ENCODE measurements at places on chromosomes 5 and 9. TPM values are rescaled to one million over a fixed set of nuclear protein-coding genes. Genes with fewer than 3 reads are reported as not detected.

DNA sequence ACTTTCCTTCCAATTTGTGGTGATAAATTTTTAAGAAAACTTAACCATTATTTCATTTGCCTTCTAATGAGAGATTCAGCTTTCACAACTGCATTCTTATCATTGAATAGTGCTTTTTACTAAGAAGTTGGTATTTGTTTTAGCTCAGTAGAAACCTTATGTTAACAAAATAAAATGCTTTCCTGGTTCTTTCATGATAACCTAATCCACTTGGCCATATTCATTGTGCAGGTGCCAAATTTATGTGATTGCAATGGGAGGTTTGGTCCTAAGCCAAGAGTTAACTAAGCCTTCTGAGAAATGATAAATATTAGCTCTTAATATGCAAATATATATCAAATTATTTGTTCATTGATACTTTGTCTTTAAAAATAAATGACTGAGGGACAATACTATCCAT, 141.1 kb upstream of the TLE4 start:
- H3K36me3 ChIP-seq: no peaks in the 10 kb centered on the region
- H3K27ac ChIP-seq: no peak overlapping the region
- DNase-seq: no peak
- H3K27me3 ChIP-seq: no peaks in the 10 kb centered on the region
- no peak overlapping the region for H3K4me3 ChIP-seq

GRCh38 chr5:17167171-17167891, 50.1 kb upstream of the BASP1 start:
- no peak overlapping the region for H3K27ac ChIP-seq
- H3K4me3 ChIP-seq: no peak overlapping the region
- H3K36me3 ChIP-seq: no peaks in the 10 kb centered on the region
- peaks cover 6% of the 10 kb centered on the region for H3K4me1 ChIP-seq

DNA sequence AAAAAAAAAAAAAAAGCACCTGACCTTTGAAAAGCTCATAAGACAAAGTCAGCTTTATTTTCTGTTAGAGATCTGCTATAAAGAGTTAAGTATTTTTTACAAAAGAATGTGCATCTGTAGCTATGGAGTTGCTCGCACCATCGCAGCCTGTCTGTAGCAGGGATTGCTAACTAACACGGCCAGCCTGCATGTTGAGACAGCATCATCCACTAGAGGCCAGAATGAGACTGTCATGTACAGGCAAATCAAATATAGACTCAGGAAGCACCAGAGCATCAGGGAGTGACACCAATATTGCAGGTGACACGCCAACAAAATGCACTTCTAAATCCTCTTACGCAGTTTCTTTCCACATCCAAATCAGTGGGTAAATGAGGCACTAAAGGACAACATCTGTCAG, 136.3 kb upstream of the RASEF start:
- DNase-seq: no peak
- H3K4me3 ChIP-seq: no peak overlapping the region
- H3K36me3 ChIP-seq: no peaks in the 10 kb centered on the region
- no peak overlapping the region for H3K27ac ChIP-seq
- no peaks in the 10 kb centered on the region for H3K27me3 ChIP-seq
- H3K4me1 ChIP-seq: no peaks in the 10 kb centered on the region

GRCh38 chr5:128084228-128085167, 932 bp downstream of the SLC12A2 start:
- no peaks in the 10 kb centered on the region for H3K27me3 ChIP-seq
- peaks cover 39% of the 10 kb centered on the region for H3K4me1 ChIP-seq
- no peaks in the 10 kb centered on the region for H3K36me3 ChIP-seq
- DNase-seq: no peak
- peak overlapping the region; percentile 88 for H3K27ac ChIP-seq

GRCh38 chr5:43661102-43661501, 58.1 kb downstream of the NNT start:
- H3K36me3 ChIP-seq: no peaks in the 10 kb centered on the region
- no peaks in the 10 kb centered on the region for H3K27me3 ChIP-seq
- H3K4me1 ChIP-seq: no peaks in the 10 kb centered on the region
- H3K27ac ChIP-seq: no peak overlapping the region

- no peaks in the 10 kb centered on the region for H3K36me3 ChIP-seq
- H3K4me1 ChIP-seq: peaks cover 6% of the 10 kb centered on the region
- H3K27ac ChIP-seq: no peak overlapping the region
- no peak for DNase-seq
Observed at GRCh38 chr5:61052882-61053281, 107.9 kb downstream of the NDUFAF2 start.

DNA sequence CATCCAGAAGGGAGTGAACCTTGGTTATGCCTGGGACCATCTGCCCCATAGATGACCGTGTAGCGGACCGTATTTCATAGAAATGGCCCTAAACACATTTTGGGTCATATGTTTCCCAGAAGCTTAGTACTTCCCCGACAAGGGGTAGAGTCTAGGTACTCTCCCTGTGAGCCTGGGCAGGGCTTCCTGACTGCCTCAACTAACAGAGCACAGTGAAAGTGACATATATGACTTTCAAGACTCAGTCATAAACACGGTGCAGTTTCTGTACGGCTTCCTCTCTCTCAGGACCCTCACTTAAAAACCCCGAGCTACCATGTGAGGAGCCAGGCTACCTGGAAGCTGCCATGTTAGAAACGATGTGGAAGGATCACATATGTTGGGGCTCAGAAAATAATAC, 20.9 kb downstream of the C9orf57 start:
- no peak for DNase-seq
- H3K4me1 ChIP-seq: peaks cover 6% of the 10 kb centered on the region
- no peak overlapping the region for H3K27ac ChIP-seq
- H3K4me3 ChIP-seq: no peak overlapping the region

- H3K4me3 ChIP-seq: no peak overlapping the region
- no peak for DNase-seq
- H3K4me1 ChIP-seq: no peaks in the 10 kb centered on the region
Observed at GRCh38 chr9:107016383-107016782, 153.4 kb downstream of the ZNF462 start.

DNA sequence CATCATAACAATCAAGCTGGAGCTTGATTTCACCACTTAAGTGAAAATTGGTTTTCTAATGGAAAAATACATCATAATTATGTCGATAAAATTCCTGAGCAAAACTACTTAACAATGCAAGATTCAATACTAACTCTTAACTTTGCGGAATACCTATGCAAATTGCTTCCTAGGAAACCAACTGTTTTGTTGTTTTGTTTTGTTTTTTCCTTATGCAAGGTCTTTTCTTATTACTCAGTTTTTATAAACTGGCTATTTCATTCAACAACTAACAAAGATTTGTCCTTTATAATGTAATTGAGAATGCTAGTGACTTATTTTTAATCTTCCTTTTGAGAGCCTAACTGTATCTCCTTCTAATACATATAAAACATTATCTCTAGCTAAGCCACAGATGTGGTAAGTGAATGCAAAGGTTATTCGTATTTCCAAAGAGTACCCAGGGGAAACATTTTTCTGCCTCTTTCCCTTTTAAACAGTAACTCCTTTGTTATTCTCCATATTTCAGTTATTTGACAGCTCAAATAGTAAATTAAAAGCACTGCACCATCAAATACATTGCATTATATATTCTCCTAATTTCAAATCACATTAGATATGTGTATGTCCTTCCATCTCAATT, 609.4 kb downstream of the SLCO4C1 start:
- no peak overlapping the region for H3K27ac ChIP-seq
- H3K36me3 ChIP-seq: no peaks in the 10 kb centered on the region
- no peaks in the 10 kb centered on the region for H3K4me1 ChIP-seq
- no peak overlapping the region for H3K4me3 ChIP-seq
- no peak for DNase-seq

DNA sequence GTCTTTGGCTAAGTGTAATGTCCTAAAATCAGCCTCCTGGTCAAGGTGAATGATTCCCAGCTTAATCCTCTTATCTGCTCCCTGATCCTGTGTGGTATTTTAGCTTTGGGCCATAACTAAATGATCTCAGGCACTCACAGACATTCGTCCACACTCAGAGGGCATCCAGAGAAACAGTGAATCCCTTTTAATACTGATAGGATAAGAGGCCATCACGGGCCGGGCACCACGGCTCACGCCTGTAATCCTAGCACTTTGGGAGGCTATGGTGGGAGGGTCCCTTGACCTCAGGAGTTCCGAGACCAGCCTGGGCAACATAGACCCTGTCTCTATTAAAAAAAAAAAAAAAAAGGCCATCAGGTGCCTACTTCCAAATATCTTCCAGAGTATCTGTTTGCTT, 6.3 kb downstream of the PDCL start:
- no peaks in the 10 kb centered on the region for H3K27me3 ChIP-seq
- H3K36me3 ChIP-seq: peaks cover 37% of the 10 kb centered on the region
- H3K4me1 ChIP-seq: peaks cover 23% of the 10 kb centered on the region
- H3K27ac ChIP-seq: peak overlapping the region; percentile 36

- DNase-seq: no peak
- no peaks in the 10 kb centered on the region for H3K27me3 ChIP-seq
- H3K36me3 ChIP-seq: no peaks in the 10 kb centered on the region
- no peak overlapping the region for H3K4me3 ChIP-seq
Observed at GRCh38 chr9:92988215-92988768, 41.0 kb downstream of the FGD3 start.

- no peak for DNase-seq
- H3K36me3 ChIP-seq: no peaks in the 10 kb centered on the region
- H3K27me3 ChIP-seq: no peaks in the 10 kb centered on the region
Observed at GRCh38 chr5:6280425-6281100, 97.8 kb downstream of the MED10 start.

DNA sequence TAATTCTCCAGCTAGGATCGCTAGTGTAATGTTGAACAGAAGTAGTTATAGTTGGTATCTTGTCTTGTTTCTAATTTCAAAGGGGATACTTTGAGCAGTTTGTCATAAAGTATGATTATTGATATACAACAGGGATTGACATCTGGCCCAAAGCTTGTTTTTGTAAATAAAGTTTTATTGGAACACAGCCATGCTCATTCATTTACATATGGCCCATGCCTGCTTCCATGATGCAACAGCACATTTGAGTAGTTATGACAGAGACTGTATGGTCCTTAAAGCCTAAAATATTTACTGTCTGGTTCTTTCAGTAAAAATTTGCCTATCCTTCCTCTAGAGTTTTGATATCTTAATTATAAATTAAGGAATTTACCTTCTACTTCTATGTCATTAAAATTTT, 69.8 kb downstream of the RPS6 start:
- H3K4me3 ChIP-seq: no peak overlapping the region
- H3K27me3 ChIP-seq: no peaks in the 10 kb centered on the region
- no peaks in the 10 kb centered on the region for H3K4me1 ChIP-seq
- H3K27ac ChIP-seq: no peak overlapping the region
- H3K36me3 ChIP-seq: peaks cover 8% of the 10 kb centered on the region

DNA sequence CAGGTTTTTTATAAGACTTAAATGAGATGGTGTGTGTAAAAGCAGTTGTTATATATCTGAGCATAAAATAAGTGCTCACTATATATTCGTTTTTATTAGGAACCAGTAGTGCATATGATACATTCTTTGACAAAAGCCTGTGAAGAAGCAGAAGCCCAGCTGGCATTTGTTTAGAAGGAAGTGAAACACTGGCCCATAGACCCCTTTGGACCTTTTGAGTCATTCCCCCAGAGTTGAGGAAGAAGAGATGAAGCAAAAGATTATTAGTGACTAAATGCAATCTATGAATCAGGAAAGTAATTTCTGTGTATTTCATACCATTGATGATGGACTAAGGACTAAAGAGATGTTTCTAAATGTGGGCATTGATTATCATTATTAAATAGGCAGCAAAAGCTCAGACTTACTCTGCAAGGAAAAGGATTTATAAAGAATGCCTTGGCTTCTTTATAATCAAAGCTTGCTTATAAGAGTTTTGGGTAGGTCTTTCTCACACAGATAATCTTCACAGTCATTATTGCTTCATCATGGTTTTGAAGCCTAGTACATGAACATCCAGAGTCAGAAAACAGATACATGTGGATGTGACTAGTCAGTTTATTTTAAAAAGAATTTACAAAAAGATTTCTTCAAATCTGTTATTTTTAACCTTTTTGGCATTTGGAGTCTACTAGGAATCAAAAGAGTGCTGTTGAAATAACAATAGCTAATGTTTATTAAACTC, 16.9 kb upstream of the FER start:
- H3K27ac ChIP-seq: no peak overlapping the region
- no peak overlapping the region for H3K4me3 ChIP-seq
- no peaks in the 10 kb centered on the region for H3K27me3 ChIP-seq
- H3K4me1 ChIP-seq: peaks cover 15% of the 10 kb centered on the region
- no peaks in the 10 kb centered on the region for H3K36me3 ChIP-seq

ARL14EPL gene
- not detected for total RNA-seq

S100Z gene
- total RNA-seq: not detected

CDKN2B gene
- 67.0 TPM for total RNA-seq

FAM163B gene
- not detected for total RNA-seq
